ENCODE measurements at places on chromosomes 7 and 10.

GRCh38 chr7:42688056-42688371, 223.9 kb downstream of the C7orf25 start:
- DNase-seq, result no peak

DNA sequence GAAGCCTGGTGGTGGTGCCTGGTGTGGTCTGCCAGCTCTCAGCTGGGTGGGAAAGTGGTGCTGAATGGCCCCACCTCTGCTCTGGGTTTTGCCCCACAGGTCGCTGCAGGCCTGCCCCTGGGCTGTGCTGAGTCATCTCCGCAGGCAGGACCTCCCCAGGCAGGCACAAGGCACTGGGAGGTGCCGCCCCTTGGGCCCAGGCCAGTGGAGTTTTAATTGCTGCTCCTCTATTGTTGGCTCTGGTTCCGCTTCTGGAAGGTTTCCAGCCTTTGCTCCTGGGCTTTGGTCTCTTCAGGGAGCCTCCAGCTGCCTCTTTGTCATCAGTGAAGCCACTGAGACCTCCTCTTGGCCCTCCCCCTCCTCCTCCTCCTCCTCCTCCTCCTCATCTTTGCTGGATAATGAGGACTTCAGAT, 180.3 kb upstream of the GRB10 start:
- DNase-seq, result no peak

GRCh38 chr7:50706469-50706937, 76.2 kb downstream of the GRB10 start:
- DNase-seq, result no peak

DNA sequence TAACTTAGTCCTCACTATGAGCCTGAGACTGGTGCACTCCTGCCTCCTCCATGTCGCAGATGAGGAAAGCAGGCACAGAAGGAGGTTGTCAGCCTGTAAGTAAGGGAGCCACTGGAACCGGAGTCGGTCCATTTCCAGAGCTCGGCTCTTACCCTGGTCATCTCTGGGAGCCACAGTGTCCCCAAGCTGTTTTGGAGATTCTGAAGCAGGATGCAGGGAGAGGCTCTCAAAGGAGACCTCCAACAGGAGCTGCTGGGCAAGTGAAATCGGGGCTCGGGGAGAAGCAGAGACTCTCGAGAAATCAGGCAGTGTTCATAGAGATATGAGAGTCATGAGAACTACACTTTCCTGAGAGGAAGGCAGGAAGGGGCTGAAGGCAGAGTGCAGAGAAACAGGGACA, 39.0 kb downstream of the VSTM4 start:
- DNase-seq, result no peak

DNA sequence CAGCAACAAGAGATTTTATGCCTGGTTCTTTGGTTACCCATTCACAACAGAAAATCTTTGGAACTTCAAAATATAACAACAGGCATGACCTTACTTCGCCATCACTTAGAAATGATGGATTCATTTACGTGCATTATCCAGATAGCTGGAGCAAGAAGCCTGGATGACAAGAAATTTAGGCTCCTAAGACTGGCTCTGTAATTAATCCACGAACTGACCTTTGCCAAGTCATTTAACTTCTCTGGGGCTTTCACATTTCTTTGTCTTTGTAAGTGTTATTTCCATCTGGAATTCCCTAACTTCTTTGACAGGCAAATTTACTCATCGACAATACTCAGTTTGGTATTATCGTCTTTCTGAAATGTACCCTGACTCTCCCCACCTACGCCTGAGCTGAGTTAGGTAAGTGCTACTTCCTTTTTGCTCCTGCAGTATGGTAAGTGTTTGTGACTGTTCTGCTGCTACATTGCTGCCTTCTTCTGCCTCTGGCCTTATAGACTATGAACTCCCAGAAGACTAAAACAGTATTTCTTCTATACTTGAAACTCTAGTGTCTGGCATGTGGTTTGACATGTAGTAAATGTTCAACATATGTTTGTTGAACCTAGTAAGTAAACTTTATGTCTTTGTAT, 5.5 kb upstream of the MDFIC start:
- peak; percentile 45 for DNase-seq

DNA sequence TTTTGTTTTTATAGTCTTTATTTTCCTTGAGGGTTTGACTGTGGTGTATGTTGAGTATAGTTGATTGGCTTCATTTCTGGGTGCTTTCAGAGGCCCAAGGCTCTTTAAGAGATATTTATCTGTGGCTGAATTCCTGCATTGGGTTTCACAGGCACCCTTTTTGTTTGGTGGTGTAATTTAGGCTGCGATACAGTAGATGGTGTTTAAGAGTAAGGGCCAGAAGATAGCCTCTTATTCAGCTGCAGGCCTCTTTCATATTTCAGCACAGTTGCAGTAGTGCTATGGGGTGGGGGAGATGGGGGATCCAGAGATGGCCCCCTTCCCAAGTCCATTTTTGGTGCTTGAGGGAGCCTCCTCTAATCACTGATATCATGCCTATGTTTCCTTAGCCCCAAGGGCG, 69.7 kb downstream of the MGAM2 start:
- DNase-seq, result no peak

- no peak for DNase-seq
Measured at GRCh38 chr7:128681794-128682537, 9.9 kb downstream of the GARIN1A start.

- peak; percentile 65 for DNase-seq
Measured at GRCh38 chr10:74213571-74214162, 62.6 kb downstream of the ADK start.

GRCh38 chr7:105689067-105689819, 108.0 kb upstream of the EFCAB10 start:
- no peak for DNase-seq
